Putamen (tissue), 1 donor: ENCODE measurements at places on chromosomes 6 and 20.

DNA sequence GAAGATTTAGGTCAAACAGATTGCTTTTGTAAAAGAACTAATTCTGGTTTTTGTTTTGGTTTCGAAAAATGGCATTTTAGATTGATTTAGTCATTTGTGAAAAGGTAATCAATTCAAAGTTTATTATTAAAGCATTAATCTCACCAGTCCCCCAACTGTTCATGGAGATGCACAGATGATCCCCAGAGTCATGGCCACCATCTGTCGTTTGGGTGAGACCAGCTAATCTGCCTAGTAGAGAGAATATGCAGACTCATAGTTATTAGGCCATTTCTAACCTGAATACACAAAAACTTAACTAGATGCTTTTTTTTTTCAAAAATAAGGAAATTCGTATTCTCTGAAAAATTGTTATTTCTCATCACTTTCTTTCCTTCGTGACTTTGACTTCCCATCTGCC is 58.1 kb downstream of the C6orf58 start:
- no peak for DNase-seq

DNA sequence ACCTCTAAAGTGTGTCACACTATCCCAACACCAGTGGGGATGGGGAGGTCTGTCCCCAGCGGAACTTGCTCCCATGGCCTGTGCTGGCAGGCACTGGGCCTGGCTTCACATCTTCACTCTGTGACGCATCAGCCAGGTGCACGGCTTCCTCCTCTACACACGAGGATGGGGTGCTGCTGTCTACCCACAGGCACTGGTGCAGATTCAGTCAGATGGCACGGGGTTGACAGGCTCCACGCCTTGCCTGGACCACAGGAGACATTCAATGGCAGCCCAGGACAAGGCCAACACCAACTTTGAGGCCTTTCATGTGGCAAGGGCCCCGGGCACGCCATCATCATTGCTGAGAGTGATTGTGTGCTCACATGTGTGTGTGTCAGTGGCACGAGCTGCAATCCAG is 92.4 kb downstream of the TMEM242 start:
- DNase-seq: no peak

- DNase-seq: no peak
Measured at GRCh38 chr6:125904871-125905270, 51.7 kb upstream of the HINT3 start.

GRCh38 chr6:36547646-36548400 is 544 bp upstream of the STK38 start:
- no peak for DNase-seq

- no peak for DNase-seq
Measured at GRCh38 chr6:135438907-135439535, 58.5 kb downstream of the AHI1 start.

GRCh38 chr6:116511424-116512110 is at the start of gene CALHM5:
Gene CALHM5 (plus strand): TSS chr6:116511639. CDS start chr6:116511697, 58 bp downstream.
- peak; percentile 6 for DNase-seq

DNA sequence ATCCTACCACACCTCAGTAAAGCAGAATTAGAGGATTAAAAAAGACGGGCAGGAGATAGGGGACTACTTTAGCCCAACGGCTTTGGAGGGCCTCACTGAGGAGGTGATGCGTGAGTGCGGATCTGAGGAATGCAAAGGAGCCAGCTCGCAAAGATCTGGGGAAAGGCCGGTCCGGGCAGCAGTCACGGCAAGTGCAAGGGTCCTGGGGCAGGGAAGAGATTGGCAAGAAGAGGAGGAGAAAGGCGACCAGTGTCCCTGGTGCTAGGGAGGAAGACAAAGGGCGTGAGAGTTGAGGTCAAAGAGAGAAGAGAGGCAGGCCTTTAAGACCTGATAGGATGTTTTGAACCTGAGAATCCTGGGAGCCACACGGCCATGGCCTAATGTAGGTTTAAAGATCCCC is 86.8 kb downstream of the KCNB1 start:
- DNase-seq: no peak

DNA sequence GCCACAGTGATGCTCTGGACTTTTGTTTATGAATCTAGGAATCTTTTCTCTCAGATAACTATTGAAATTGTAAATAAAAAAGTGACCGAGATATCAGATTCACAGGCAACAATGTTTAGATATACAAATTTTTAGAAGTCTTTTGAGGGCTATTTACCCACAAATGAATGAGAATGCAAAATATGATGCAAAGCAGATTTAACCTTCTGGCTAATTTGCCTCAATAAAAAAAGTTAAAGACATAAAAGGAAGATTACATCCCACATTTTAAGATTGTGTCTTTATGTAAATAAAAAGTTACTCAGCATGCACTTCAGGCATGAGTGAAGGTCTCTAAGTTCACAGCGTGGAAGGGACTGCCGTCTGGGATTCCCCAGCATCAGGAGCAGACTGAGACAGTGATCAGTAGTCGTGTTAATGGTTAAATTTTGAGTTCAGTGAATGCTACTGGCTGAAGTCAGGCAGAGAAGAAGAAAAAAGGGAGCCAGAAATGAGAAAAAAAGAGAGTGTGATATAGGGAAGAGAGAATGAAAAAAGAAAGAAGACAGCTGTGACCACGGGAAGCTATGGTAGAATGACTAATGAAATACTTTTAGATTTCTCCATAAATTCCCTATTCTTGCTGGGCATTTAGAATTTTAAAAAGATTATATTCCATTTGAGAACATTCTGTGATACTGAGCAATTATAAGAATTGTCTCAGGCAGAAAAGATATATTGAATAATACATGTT is 93.6 kb downstream of the MYB start:
- no peak for DNase-seq

- DNase-seq: no peak
Measured at GRCh38 chr6:42511803-42512422, 51.9 kb upstream of the UBR2 start.

- no peak for DNase-seq
Measured at GRCh38 chr6:49743429-49743828, 759 bp downstream of the CRISP3 start.

GRCh38 chr6:17870300-17871188 is 116.9 kb downstream of the KIF13A start:
- no peak for DNase-seq

DNA sequence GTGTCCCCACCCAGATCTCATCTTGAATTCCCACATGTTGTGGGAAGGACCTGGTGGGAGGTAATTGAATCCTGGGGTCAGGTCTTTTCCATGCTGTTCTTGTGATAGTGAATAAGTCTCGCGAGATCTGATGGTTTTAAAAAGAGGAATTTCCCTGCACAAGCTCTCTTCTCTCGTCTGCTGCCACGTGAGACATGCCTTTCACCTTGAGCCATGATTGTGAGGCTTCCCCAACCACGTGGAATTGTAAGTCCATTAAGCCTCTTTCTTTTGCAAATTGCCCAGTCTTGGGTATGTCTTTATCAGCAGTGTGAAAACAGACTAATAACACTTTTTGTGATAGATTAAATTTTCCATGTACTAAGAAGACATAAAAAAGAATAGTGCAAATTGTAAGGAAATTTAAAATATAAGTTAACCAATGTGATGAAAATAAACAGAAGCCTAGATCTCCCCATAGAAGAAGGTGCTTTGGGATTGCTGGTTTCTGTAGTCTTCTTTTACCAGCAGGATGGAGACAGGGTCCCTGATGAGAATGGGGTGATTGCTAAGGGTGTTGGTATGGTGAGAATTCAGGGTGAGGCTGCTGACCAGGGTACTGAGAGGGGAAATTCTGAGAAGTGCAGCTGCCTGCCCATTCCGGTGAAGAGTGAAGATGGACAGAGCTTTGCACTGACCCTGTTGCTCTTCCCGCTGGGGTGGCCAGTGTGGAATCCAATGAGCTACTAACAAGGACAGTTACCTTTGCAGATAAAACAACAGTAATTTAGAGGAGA is 50.7 kb downstream of the BMP2 start:
- DNase-seq: no peak

DNA sequence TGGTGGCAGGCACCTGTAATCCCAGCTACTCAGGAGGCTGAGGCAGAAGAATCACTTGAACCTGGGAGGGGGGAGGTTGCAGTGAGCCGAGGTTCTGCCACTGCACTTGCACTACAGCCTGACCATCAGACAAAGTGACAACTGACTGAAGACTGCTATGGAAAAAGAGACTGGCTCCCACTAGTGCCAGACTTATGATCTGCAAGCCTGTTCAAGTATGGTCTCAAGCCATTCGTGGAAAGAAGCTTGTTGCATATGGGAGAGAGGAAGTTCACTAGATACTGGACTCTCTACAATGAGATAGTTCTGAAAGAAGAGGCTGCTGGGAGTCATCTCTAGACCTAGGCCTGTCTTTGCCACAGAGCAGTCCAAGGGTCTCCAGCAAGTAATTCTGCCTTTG is 26.7 kb downstream of the MDN1 start:
- no peak for DNase-seq

DNA sequence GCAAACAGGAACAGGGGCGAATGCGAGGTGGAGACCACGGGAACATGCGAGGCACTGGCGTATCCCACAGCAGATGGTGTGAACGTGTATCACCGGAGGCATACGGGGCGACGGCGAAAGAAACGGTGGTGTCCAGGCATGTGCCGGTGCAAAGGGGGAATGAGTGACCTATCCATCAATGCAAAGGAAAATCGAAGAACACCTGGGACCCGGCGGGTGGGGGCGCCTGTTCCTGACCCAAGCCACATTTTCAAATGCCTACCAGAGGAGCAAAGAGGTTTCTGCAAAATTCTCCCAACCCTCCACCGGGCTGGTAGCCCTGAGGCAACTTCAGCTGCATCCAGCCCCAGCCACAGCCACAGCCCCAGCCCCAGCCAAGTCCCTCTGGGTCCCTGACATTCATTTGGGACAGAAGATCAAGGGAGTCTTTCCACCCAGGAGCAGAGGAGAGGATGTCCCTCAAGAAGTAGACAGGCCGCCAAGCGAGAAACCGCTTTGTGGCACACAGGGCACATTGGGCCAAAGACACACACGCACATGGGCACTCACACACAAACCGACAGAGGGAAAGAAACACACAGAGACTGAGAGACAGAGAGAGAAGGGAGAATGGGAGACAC is 164.0 kb upstream of the ZNF337 start:
- DNase-seq: no peak

GRCh38 chr6:14540810-14541540 is 423.4 kb downstream of the CD83 start:
- no peak for DNase-seq

DNA sequence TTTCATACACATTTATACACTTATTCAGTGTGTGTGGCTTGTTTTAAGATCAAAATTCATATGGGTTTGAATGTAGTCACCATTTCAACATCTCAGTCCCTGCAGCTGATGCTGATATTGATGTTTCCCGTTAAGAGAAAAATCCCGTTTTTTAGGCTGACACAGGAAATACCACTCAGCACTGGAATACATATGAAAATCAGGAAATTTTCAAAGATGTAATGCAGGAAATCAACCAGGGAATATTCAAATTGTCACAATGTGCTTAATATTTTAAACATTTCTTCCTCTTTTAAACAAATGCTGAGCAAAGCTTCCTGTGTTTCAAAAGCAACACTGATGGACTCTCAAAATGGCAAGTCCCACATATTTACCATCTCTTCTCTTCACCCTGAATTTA is 94.5 kb upstream of the MARCKS start:
- DNase-seq: no peak

- no peak for DNase-seq
Measured at GRCh38 chr6:6793388-6794250, 205.1 kb downstream of the LY86 start.

GRCh38 chr6:20024978-20025377 is 187.3 kb downstream of the MBOAT1 start:
- no peak for DNase-seq

DNA sequence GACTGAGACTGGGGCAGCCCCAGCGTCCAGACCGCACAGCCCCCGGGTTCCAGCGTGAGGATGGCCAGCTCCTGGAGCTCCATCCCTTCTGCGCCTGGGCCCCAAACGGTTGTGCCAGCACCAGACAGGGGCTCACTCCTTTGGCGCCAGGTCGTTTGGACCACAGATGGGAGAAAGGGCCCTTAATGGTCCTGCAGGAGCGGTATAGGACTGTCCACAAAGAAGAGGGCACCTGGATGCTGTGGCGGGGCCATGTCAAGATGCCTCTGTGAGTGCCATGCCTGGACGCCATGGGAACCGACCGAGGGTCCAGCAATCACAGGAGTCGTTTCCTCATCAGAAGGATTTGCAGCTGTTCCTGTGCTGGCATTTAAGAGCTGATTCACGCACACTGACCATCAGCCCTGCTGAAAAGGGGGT is 82.7 kb downstream of the DLL1 start:
- DNase-seq: no peak

- no peak for DNase-seq
Measured at GRCh38 chr20:59163631-59164530, at the start of gene ZNF831. Gene ZNF831 (plus strand): TSS chr20:59163821. CDS start chr20:59191020, 27,199 bp downstream.

DNA sequence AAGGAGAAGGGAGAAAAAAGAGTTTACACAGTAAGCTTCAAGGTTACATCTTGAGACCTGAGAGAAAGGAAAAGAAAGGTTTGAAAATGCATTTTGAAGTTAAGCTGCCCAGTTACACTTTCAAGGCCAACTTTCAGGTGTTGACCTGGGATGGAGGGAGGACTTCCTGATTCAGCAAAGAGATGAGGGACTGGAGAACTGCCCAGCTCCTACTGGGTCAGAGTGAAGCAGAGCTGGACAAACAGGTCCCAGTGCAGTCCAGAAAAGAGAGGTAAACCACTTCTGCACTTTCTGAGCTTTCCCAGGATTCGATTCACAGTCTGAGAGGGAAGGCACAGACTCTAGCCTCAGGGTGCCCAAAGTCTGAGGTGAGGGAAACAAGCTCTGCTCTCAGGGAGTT is 6.0 kb upstream of the TJAP1 start:
- no peak for DNase-seq

GRCh38 chr20:48957533-48957932 is 36.0 kb downstream of the ARFGEF2 start:
- DNase-seq: no peak

DNA sequence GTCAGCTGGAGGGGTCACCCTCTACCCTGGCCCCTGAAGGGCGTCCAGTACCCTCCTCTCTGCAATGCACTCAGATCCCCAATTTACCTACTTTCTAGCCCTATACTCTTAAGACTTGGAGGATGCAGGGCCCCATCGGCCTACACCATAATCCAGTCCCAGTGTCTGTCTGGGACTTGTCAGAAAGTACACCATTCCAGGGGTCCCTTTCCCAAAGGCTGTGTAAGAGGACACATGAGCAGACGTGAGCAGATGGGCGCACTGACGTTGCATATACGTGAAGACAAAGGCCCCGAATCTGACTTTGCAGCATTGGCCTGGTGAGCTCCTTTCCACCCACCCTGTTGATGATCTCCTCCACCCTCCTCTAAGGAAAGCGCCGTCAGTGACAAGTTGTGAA is 20.9 kb upstream of the SMOC2 start:
- DNase-seq: no peak

- no peak for DNase-seq
Measured at GRCh38 chr6:134182528-134182927, 130.1 kb upstream of the SLC2A12 start.

DNA sequence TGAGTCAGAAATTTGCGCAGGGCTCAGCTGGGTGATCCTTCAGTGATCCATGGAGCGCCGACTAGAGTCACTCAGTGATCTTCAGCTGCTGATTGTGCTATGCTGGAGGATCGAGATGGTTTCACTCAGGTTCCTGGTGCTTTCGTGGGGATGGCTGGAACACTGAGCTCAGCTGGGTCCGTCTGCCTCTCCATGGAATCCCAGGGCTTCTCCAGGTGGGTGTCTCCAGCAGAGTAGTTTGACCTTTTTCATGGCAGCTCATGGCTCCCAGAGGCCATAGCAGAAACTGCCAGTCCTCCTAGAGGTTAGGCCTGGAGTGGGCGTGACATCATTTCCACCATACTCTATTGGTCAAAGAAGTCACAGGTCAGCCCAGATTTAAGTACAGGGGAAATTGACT is 88.8 kb upstream of the SIRPA start:
- no peak for DNase-seq
